Posterior vena cava (tissue), 2 donors: ENCODE measurements at places on chromosomes 2 and 18. TPM values are rescaled to one million over a fixed set of nuclear protein-coding genes. Genes with fewer than 3 reads are reported as not detected.

DNA sequence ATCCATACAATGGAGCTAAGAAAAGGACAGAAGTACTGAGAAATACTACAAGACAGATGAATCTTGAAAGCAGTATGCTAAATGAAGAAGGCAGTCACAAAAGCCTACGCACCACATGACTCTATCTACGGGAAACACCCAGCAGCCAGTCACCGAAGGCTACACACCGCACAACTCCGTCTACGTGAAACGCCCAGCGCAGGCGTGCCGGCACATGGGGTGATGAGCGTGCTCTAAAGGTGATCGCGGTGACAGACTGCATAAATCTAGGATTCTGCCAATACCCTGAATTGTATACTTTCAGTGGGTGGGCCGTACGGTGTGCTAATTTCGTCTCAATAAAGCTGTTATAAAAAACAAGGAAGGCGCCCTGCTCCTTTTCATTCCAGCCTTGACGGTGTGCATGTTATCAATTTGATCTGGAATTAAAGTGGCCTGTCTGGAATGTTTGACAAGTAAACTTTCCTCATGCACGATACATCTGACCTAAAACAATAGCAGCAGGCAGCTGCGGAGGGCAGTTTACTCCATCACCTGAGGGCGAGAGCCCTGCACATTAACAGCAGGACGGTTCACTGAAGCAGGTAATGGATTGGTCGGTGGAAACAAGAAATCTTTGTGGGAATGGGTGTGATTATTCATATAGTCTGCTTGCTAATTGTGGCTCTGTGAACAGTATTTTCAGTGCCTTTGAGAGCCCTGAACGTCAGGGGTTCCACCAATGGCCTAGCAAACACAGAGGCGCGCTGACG, 86.2 kb upstream of the SALL3 start:
- no peak for DNase-seq

GRCh38 chr2:1140389-1141003, 189.8 kb downstream of the SNTG2 start:
- no peak for DNase-seq

DNA sequence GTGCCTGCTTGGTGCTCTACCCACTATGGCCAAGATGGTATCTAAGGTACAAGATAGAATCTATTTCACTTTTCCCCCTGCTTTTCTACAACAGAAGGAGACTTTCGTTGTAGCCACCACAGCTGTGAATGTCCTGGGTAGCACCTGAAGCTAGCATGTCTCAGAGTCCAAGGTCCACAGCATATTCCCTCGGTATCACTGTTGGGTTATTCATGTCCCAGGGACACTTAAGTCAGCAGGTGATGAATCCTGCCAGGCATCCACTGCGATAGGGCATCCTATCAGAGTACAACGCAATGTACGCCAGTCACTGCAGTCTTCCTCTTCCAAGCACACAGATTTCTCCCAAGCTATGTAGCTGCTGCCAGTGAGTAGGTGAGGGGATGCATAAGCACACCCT, 129.1 kb upstream of the LINC00305 start:
- DNase-seq = no peak

Gene TMX3
- 41.8 TPM for total RNA-seq
